ENCODE measurements at places on chromosomes 16 and 17.
A peak's percentile ranks its signal among the peaks of the same experiment; 100 is the strongest.

- DNase-seq, result no peak
Measured at GRCh38 chr17:28466001-28466400, 7.4 kb upstream of the SLC13A2 start.

GRCh38 chr17:72743037-72743467, 349.4 kb downstream of the SLC39A11 start:
- no peak for DNase-seq

DNA sequence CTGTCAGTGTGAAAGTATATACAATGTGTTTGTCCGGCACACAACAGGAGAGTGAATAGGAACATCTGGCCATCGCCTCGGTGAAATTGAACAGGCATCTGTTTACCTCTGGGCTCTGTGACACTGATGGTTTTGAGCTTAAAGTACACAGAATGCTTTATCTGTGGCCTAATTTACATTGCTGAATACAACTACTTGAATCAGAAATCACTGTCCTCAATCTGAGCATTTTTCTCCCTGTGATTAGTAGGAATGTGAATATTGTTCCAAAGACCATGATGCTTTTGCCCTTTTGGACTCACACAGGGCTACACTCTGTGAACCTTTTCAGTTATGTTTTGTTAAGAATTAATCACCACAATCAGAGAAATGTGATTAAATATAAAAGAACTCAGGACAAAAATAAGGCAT, 323.0 kb upstream of the TBX2 start:
- DNase-seq, result peak; percentile 64

- peak; percentile 35 for DNase-seq
Measured at GRCh38 chr17:73066148-73066884, 26.2 kb downstream of the SLC39A11 start.

DNA sequence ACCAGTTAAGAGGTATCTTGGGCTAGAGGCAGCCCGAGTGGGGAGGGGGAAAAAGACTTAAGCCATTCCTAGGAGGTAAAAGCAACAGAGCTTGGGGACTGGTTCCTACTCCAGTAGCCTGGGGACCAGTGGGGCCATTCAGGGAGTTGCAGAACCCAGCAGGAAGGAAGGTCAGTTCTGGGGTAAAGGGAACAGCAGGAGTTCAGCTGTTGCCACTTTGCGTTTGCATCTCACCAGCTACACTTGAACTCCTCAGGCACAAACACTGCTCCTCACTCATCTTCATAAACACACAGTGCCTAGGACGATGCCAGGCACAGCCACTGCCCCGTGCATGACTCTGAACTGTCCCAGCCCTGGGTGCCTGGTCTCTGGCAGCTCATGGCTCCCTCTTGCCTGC, 4.0 kb downstream of the HAP1 start:
- no peak for DNase-seq

- DNase-seq, result peak; percentile 82
Measured at GRCh38 chr16:28181515-28181914, 30.2 kb downstream of the XPO6 start.

DNA sequence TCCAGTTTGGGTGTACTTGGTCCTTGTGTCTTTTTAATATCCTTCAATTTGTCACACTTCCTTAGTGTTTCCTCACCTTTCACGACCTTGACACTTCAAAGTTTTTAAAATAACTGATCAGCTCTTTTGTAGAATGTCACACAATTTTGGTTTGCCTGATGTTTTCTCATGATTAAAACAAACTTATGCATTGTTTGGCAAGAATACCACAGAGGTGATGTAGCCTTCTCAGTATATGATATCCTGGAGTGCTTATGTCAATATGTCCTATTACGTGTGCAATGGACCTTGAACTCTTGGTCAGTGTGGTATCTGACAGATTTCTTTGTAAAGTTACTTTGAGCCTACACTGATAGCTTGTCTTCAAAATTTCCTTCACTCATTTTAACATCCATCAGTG, 297.4 kb downstream of the CNTNAP4 start:
- no peak for DNase-seq

GRCh38 chr16:65743558-65743957, 621.7 kb upstream of the CDH11 start:
- DNase-seq, result no peak

- no peak for DNase-seq
Measured at GRCh38 chr17:65551267-65552040, 10.0 kb downstream of the AXIN2 start.

DNA sequence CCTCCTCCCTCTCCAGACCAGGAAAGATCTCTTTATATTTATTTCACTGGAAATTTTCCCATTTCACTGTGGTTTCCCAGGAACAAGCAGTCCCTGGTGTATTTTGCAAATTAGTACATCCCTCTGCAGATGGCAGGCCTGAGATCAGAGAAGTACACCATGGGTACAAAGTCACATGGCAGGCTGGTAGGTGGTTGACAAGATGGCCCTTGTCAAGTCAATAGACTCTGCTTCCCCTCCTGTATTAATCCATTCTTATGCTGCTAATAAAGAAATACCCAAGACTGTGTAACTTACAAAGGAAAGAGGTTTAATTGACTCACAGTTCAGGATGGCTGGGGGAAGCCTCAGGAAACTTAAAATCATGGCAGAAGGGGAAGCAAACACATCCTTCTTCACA, 51.6 kb upstream of the KSR1 start:
- no peak for DNase-seq

DNA sequence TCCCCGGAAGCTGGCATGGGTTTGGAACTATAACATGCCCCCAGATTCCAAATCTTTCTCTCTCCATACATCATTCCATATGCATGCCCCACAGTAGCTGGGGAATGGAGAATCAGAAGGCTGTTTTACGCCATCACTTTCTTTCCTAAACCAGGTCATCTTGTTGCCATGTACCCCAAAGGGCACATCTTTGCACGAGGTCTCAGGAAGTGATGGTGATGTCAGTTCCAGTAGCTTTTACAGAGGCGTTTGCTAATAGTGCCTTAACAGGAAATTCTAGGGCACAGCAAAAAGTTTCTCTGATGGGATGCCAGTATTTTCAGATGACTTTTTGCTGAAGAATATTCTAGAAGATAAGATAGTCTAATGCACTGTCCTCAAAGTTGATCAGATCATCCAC, 241.5 kb downstream of the MAF start:
- no peak for DNase-seq

GRCh38 chr17:3808701-3809100, 7.7 kb upstream of the ITGAE start:
- no peak for DNase-seq
